ENCODE measurements at places on chromosomes 2 and 18.

GRCh38 chr2:203594541-203594940, 59.4 kb upstream of the RAPH1 start:
- no peak for DNase-seq

DNA sequence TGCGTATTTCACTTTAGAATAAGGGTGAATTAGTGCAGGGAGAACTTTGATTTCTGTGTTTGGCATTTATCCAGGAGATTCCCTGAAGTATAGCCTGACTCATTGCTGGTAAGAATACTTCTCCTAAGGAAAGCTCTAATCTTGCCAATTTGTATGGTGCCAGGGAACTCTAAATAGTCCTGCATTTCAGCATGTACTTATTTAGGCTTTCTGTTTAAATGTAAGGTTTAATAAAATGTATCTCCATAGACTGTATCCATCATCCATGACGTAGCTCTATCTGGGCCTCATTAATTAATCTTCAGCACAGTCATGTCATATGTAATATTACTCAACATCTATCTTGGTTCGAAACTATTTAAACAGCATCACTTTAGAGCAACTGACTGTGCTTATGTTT, 127.7 kb downstream of the DOK6 start:
- no peak for DNase-seq

GRCh38 chr18:29157905-29158304, 981.0 kb upstream of the CDH2 start:
- DNase-seq, result no peak

DNA sequence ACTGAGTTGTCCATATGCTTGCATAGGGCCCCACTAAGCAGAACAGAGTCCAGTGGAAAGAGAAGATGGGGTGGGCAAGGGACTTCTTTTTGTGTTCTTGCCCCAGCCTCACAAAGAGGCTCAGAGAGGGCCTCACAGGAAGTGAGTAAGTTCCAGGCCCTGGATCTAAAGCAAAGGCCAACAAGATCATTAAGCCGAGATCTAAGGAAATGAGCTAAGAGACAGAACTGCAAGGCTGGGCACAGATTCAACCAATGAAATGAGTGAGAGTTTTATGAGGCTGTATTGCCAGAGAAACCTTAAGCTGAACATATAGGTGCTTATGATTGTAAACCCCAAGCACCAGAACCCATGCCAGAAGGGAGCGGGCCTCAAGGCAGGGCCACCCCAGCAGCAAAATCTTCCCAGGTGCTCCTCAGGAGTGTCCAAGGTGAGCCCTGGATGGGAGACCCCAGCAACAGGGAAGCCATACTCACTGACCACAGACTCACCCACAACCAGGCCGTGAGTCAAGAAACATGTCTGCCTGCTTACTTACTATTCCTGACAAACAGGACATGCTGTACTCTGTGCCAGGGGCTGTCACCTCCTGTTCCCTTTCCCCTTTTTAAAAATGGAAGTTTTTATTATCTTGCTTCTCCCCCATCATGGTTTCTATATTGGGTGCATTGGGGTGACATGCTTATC, 40.2 kb downstream of the SLC14A1 start:
- DNase-seq, result no peak

GRCh38 chr2:24632172-24632571, 141.1 kb downstream of the NCOA1 start:
- DNase-seq, result no peak

GRCh38 chr2:120758181-120759144, 22.8 kb downstream of the GLI2 start:
- DNase-seq, result no peak

DNA sequence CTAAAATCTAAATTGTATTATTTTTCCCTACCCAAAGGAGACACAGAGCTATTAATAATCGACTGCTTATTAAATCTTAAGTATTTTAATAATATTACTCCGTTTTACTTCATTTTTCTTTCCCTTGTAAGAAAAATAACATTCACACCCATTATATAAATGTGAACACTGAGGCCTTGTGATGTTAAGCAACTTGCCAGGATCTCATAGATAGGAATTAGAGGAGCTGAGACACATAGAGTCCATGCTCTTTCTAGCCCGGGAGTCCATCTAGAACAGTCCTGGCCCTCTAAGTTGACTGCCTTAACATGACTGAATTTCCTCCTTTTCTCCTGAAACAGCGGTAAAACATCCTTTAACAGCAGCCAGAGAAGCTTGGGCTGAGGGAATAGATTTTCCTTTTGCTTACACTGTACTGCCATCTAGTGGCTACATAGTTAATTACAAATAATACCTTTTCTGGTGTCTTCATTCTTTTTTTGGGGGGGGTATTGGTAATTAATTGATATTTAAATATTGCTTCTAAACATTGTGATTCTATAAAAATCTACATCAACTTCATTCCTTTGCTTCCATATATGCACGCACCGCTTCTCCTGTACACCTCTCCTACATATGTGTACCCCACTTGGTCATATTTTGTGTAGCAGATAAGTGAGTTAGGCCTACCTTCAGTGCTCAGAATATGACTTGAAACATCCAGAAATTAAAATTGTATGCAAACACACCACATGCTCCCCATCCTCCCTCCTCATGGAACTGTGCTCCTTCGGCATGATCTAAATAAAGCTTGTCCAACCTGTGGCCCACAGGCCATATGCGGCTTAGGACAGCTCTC, 125.8 kb upstream of the HNMT start:
- no peak for DNase-seq

DNA sequence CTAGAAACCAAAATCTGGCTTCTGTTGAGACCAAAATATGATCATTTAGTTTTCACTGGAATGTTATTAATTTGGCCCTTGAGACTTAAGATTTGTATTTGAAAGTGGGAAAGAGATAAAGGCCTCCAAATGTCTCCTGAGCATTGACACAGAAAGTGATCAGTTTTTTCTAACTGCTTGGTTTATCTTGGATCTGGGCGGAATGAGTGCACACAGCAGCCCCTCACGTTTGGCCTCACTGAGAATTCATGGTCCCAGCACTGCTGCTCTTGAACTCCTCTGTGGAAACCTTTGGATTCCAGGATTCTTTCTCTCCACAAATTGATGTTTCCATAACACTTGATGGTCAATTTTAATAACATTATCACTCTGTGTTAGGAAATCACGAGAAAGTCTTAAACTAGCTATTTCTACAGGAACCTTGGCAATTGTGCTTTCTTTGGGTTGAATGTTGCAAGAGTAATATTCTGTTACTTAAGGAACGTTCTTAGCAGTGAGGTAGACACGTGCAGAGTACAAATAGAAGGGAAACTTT, 180.3 kb upstream of the BCL2L11 start:
- no peak for DNase-seq

GRCh38 chr2:101806701-101807100, 109.2 kb downstream of the MAP4K4 start:
- DNase-seq, result no peak

DNA sequence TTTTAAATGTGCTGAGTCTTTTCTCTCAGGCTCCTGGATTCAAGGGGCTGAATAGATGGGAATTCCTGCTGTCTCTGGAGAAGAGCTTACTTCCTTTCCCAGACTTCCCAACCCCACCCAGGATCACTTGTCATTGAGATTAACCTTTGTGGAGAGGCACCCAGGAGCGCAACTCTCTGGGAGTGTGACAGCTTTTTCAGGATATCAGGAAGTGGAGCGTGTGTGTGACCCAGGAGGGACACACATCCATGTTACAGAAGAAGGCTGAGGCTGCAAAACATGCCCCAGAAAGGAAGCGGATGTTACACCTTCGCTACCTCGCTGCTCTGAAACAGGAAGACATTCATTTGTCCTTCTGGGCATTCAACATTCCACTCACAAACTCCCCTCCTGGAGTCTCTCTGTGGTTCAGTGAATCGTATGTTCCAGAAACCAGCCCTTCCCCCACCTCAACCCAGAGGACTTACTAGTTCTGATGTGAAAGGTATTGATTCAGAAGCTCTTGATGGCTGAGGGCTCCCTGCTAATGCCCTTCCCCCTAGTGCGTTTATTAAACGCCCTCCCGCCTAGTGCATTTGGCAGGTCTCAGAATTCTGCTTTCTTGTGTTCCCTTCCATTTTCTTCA, 523.9 kb downstream of the TNS1 start:
- no peak for DNase-seq

DNA sequence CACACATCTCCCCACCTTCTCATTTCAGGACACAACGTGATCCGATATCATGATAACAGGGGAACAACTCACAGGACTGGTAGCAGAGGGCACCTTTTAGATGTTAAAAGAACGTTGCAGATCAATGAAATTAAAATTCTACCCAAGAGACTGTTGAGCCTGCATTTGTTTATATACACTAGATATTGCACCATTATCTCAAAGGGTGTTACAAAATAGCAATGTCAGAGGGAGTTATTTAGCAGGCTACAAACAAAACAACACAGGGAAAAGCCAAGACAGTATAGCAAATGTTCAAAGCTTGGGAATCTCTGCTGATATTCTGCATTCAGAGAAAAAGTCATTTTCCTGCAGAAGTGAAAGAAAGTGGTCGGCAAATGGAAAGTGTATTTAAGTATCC, 139.5 kb downstream of the MYO5B start:
- no peak for DNase-seq

DNA sequence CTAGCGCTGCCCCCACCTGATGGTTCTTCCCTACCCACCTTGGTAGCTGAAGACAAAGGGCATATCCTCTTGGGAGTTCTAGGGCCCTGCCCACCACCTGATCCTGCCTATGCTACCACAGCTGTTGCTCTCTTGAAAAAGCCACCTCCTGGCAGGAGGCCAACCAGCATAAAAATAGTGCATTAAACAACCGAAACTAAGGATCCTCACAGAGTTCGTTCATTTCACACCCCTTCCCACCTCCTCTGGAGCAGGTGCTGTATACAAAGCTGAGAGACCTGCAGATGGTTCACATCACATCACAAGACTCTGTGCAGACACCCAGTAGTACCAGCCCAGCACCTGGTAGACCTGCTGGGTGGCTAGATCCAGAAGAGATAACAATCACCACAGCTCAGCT, 1348.0 kb upstream of the TMEFF2 start:
- no peak for DNase-seq

GRCh38 chr2:218074031-218074430, 5.0 kb downstream of the RUFY4 start:
- DNase-seq, result no peak

- DNase-seq, result no peak
These were observed 40.9 kb downstream of the STAT4 start for GRCh38 chr2:191109888-191110287.

DNA sequence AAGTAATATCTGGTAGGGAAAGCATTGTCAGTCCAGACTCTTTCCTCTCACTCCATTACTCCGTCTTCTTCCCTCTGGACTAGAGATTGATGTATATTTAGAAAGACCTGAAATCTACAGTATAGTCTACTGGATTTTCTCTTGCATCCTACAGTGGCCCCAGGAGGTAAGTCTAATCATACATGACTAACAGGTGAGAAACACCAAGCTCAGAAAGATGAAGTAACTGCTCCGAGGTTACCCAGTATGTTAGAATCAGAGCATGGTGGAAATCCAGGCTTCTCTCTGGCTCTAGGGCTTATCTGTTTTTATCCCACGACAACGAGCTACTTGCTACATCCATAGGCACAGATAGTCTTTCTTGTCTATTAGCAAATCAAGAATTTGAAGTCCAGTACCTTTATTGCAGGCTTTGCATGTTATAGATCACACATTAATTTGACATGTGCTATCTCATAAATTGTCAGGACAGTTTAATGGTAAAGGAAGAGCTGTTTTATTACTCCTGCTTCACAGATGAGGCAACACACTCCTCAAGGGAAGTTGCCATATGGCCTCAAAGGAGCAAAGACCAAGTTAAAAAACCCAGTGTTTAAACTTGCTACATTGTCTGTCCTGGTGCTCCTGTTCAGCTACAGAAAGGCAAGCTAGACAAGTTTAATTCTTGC, 484.3 kb downstream of the THSD7B start:
- no peak for DNase-seq

DNA sequence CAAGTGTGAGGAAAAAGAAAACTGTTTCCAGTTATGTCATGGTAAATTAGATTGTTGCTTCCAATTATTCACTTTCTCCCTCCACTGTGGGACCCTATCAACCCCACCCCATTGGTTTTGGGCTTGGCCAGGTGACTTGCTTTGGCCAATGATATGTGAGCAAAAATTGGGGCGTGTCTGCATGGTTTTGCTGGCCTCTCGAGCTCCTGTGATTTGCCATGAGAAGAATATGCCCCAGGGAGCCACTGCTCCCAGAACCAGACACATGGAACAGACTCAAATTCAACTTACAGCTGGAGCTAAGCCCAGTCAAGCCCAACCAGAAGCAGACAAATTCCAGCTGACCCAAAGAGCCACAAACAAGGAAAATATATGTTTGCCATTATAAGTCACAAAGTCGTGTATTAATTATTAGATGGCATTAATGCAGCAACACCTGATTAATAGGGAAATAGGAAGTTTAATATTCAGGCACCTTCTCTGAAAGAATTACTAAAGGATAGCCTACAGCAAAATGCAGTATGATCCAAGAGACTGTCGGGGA, 248.9 kb downstream of the ANAPC1 start:
- no peak for DNase-seq

DNA sequence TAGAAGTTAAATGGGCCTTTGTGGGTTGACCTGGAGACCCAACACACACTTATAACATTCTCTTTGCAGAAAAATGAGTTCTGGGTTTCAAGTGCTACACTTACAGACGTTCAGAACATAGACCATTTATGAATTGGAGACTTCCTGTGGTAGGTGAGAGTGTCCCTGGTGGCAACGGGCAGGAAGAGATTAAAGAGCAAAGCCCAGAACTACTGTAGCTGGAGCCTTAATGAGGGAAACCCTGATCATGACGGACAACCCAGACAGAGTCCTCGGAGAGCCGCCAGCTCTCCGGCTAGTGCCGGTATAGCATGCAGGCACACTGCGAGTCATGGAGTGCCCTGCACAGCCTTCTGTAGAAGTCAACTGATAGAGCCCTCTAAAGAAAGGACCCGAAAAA, 44.5 kb upstream of the RMDN2 start:
- no peak for DNase-seq

DNA sequence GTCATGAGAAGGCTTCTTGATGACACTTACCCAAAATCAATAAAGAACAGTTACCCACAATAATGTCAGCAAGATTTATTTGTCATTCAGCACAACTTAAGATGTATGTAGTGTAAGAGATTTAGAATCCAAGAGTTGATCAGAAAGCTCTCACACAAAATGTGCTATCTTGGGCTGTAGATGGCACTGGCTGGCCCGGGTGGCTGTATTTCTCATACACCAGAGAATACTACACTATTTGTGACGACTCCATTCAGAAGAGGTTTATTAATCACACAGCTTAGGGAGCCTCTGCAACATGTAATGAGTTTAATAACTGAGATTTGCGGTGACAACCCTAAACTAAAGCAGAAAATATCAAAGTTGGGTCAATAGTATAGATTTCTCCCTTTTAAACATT, 530.4 kb upstream of the KLHL29 start:
- no peak for DNase-seq

All from effector CD4-positive, alpha-beta T cell (primary cell).